Stimulated activated naive CD4-positive, alpha-beta T cell treated with Interleukin-2 at 50 U/mL for 16 hours (primary cell): ENCODE measurements at places on chromosomes 2 and 18.
A peak's percentile ranks its signal among the peaks of the same experiment; 100 is the strongest.

GRCh38 chr18:5150894-5151293, 46.2 kb downstream of the AKAIN1 start:
- no peak for DNase-seq

DNA sequence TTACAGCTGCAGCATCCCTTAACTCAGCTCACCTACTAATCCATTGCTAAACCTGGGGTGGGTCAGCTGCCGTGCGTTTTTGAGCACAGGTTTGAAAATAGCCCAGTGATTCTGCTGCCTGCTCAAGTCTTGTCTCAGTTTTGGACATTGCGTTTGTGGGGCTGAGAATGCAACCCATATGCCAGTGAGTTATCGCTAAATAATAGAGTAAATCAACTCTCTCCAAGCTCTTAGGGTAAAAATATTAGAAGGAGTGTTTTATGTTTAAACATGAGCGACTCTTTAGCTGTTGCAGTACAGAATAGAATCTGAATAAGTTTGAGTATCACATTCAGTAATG, 2.1 kb downstream of the TSHZ1 start:
- DNase-seq: no peak

- no peak for DNase-seq
Observed at GRCh38 chr2:238668426-238668825, 179.5 kb upstream of the TWIST2 start.

DNA sequence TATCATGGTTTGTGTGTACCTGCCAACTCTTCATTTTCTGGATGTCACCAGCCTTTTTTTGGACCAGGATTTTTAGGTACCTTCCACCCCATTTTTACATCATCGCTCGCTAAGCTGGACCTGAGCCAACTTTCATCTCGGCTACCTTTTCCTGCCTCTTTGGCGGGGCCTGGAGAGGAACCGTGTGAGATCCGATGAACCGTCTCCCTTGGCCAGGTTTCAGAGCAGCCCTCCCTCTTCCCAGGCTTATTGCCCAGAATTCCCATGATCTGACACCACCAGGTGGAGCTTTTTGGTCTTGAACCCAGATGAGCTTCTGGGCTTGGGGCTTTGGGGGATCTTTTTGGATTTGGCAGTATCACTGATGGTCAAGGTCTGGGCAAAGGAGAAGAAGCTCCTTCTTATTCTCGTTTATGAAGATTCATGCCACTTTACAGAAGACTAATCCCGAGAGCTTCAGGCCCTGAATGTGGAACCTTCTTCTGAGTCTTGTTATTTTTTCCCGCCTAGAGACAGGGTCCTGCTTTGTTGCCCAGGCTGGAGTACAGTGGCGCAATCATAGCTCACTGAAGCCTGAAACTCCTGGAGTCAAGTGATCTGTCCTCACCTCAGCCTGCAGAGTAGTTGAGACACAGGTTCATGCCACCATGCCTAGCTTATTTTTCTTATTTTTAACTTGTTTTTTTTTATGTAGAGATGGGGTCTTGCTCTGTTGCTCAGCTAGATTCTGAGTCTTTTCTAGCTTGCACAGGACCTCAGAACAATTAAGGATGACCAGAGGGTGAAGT, 50.4 kb downstream of the GATA6 start:
- DNase-seq: no peak

DNA sequence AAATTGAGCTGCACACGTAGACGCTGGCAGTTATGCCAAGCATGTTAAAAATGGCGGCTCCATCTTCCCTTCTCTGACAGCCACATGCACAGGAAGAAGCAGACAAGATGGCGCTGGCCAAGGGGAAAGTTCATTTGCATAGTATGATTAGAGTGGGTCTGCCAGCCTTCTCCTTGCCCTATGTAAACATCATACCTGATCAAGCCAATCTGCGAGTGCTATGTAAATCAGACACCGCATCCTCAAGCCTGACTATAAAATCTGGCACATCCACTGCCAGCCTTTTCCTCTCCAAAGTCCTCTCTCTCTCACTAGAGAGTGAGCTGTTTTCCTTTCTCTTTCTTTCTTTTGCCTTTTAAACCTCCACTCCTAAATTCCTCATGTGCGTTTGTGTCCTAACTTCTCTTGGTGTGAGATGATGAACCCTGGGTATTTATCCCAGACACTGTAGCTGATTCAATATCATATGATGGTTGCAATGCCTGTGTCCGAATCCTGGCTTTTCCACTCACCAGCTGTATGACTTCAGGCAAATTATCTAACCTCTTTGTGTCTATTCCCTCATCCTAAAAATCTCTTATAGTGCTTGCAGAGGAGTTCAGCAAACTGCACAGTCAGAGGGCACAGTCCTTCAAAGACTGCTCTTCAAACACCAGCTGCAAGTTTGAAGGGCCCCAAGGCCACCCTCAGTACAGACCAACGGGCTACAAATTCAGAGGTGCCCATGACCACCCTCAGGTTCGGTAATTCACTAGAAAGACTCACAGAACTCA, 39.3 kb upstream of the ITSN2 start:
- DNase-seq: no peak

DNA sequence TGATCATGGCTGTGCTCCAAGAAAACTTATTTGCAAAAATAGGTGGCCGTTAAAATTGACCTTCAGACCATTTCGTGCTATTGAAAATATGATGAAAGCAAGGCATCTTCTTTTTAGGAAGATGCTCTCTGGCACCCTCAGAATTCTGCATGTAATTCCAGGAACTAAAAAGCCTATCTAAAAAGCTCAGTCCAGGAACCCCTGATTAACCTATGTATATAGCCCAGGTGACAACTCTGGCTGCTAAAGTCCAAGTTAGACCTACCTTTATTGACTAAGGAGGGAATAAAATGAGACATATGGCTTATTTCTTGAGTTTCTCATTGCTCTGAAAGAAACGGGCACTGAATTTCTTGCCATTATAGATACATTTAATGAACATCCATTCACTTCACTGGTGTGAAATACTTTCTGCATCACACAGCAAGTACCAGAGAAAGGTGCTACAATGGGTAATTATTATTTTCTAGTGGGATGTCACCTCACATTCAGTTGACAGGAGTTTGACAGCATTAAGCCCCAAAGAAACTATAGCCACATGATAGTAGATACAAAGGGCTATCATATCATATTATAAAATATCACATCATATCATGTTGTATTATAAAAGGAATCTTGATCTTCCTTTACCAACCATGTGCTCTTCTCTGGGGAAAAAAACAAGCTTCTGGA, 83.8 kb downstream of the EPHA4 start:
- DNase-seq: no peak

GRCh38 chr2:119659601-119660342, 19.2 kb upstream of the TMEM177 start:
- peak; percentile 8 for DNase-seq
